ENCODE measurements at places on chromosomes 7 and 10. TPM values are rescaled to one million over a fixed set of nuclear protein-coding genes. Genes with fewer than 3 reads are reported as not detected.

The AKR1C4 gene
- not detected for polyA plus RNA-seq

The PRKAR2B gene
- 38.9 TPM for polyA plus RNA-seq

The ELAPOR2 gene
- 2.1 TPM for polyA plus RNA-seq

The CFAP70 gene
- polyA plus RNA-seq: 3.0 TPM

The SLC16A12 gene
- 0.13 TPM for polyA plus RNA-seq

The SPDYE2 gene
- polyA plus RNA-seq: not detected

The IQUB gene
- not detected for polyA plus RNA-seq

The CFAP69 gene
- polyA plus RNA-seq: 2.5 TPM

The SLIT1 gene
- polyA plus RNA-seq: 0.18 TPM

The SYT15 gene
- polyA plus RNA-seq: 1.7 TPM

The TLX1 gene
- 0.09 TPM for polyA plus RNA-seq

The FGFR2 gene
- 13.5 TPM for polyA plus RNA-seq
